ENCODE measurements at places on chromosomes 7 and 10.

DNA sequence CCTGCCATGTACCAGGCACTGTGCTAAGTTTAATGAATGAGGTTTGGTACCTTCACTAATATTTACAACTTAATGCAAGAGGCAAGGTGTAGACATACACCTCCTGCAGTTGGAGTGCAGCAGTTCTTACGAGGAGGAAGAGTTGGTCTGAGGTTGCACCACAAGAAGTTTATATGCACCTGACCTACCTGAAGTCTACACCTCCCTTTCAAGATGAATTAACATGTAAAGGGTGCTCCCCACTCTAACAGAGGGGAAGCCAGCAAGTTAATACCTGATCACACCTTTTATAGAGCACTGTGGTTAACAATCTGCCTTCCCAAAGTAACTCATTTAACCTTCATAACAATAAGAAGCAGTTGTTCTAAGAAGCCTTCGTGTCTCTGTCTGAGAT is 120.0 kb downstream of the LYZL1 start:
- no peak for DNase-seq

- DNase-seq: no peak
Measured at GRCh38 chr10:102113956-102114857, 6.0 kb downstream of the LDB1 start.

DNA sequence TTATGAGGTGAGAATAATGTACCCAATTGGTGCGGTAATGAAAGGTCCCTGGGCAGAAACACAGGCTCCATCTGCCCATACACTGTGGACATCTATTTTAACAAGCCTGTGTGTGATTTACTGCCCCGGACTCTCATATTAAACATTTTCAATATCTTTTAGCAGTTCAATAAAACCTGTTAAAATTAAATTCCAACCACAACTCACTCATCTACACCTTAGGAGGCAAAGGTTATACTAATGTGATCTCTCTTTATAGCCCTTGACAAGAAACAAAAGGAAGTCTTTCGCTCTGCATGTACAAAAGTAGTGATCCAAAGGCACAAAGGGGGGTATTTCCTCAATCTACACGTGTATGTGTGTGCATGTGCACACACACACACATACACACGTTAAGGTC is 186.0 kb downstream of the PARD3 start:
- no peak for DNase-seq

- DNase-seq: no peak
Measured at GRCh38 chr10:15068802-15069201, 19.8 kb downstream of the ACBD7 start.

DNA sequence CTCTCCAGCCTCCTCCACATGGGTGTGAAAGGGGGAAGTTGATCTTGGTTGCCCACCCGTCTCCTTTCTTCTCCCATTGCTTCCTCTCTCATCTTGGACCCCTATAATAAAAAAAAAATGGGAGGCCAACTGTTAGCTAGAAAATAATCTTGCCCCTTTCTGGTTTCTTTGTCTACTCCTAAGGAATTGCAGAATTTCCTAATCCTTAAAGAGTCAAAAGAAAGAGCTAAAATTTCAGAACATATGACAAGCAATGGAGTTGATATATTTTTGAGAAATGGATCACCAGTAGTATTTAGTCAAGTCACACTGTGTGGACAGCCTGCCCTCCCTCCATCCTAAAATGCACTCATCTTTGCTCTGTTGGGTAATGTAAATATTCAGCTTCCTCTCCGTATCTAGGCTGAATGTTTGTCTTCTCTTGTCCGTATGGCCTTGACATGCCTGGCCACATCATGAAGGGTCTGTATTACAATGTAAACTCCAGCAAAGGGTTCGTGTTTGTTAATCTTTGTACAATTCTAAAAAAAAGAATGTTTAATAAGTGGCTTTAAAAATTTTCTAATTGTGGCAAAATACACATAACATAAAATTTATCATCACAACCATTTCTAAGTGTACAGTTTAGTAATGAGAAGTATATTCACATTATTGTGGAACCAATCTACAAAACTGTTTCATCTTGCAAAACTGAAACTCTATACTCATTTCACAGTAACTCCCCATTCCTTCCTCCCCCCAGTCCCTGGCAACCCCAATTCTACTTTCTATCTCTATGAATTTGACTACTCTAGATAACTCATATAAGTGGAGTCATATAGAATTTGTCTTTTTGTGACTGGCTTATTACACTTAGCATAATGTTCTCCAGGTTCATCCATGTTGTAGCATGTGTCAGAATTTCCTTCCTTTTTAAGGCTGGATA is 71.5 kb downstream of the ZNF92 start:
- no peak for DNase-seq

- DNase-seq: no peak
Measured at GRCh38 chr10:61464461-61465170, 11.4 kb upstream of the TMEM26 start.

GRCh38 chr7:6202117-6202516 is 70.3 kb downstream of the CYTH3 start:
- DNase-seq: no peak

Measured in kidney (tissue), 22 donors.